ENCODE measurements at places on chromosomes 3 and 15.
A peak's percentile ranks its signal among the peaks of the same experiment; 100 is the strongest.

GRCh38 chr3:183909030-183909600 is 24.4 kb upstream of the PARL start:
- DNase-seq = no peak

DNA sequence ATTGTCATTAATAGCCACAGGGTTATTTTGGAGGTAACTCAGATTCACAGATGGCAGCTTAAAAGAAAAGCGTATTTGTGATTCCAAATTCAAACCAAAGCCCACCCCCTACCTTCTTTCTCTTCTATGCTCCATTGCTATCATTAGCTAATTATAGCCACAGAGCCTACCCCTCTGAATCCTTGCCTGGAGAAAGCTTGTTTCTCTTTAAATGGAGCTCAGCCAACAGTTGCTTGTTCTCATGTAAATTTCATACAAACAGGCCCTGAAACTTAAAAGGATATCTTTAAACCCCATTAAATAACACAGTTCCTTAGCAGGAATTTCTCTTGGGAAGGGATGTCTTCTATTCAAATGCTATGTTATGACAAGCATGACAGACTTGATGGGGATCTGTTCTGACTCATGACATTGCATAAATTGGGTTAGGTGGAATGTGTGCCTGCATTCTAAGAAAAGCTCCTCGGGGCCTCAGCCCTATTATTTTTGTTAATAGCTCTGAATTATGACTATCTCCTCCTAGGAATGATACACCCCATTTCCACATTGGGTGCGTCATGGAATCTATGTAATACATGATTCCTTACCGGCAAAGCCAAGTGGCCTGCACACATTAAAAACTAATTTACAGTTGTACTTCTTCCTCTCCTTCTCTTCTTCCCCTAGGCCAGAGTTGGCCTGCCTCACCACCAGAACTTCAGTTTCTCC is 265.8 kb downstream of the TAFA4 start:
- no peak for DNase-seq

GRCh38 chr3:42012383-42012934 is 50.6 kb upstream of the ULK4 start:
- no peak for DNase-seq

DNA sequence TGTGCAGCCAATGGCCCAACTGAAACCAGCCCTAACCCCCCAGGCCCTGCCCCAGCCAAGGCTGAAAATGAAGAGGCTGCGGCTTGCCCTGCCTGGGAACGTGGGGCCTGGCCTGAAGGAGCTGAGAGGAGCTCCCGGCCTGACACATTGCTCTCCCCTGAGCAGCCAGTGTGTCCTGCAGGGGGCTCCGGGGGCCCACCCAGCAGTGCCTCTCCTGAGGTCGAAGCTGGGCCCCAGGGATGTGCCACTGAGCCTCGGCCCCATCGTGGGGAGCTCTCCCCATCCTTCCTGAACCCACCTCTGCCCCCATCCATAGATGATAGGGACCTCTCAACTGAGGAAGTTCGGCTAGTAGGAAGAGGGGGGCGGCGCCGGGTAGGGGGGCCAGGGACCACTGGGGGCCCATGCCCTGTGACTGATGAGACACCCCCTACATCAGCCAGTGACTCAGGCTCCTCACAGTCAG is 11.2 kb downstream of the MAP1A start:
- no peak for DNase-seq

GRCh38 chr15:78923015-78923414 is 21.8 kb downstream of the CTSH start:
- DNase-seq = no peak

- no peak for DNase-seq
Measured at GRCh38 chr15:42037656-42038055, 16.8 kb upstream of the PLA2G4E start.

DNA sequence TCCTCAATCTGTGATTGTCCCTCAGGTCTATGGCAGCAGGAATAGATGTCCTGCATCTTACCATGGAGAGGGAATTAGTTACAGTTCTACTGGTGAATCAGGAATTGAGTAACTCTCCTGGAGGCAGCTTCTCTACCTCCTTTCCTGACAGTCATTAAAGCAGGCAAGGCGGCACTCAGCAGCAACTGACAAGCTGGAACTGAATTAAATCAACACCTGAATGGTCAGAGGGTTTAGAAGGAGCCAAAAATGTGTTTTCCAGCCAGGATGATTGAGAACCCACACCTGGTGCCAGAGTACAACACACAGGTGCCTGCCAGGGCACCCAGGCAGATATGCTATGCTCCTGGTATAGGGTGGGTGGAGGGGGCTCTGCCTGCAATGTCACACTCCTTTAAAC is 43.1 kb upstream of the TIPARP start:
- no peak for DNase-seq

GRCh38 chr15:59281699-59282098 is 75.1 kb downstream of the LDHAL6B start:
- DNase-seq = no peak

DNA sequence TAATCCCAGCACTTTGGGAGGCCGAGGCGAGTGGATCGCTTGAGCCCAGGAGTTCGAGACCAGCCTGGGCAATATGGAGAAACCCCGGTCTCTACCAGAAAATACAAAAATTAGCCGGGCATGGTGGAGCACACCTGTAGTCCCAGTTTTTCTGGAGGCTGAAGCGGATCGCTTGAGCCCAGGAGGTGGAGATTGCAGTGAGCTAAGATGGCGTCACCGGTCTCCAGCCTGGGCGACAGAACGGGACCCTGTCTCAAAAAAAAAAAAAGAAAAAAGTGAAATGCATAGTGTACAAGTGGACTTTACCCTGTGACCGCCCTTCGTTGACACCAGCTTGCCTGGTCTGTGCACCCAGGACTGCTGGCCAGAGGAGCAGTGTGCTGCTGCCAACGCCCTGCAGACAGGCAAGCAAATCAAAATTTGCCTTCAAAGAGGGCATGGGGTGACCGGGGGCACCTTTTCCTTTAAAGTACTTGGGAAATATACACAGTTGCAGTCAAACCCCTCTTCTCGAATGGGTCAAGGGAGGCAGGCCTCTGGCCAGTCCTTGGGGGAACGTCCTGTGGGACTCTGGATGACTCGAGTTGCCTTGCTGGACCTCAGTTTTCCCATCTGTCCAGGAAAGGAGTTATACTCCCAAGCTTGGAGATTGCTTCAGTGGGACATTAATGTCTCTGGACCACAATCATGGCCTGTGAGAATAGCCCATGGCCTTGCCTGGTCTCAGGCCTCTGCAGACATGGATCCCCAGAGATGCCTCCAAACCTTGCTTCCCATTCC is 1.0 kb downstream of the XYLB start:
- no peak for DNase-seq

DNA sequence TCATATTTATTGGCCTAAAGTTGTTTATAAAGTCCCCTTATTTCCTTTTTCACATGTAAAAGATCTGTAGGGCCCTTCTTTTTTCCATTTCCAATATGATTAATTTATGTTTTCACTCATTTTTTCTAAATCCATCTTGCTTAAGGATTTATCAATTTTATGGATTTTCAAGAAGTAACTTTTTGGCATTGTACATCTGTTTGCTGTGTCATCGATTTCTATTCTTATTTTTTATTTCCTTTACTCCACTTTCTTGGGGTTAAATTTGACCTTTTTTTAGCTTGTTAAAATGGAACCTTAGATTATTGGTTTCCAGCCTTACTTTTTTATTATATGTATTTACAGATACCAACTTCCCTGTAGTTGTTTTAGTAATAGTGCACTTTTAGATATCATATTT is 207.9 kb downstream of the LRTM1 start:
- no peak for DNase-seq

- DNase-seq = no peak
Measured at GRCh38 chr15:87461631-87462030, 794.9 kb downstream of the NTRK3 start.

- no peak for DNase-seq
Measured at GRCh38 chr3:55728461-55729100, 241.5 kb upstream of the WNT5A start.

GRCh38 chr3:124997303-124998246 is 58.2 kb downstream of the HEG1 start:
- no peak for DNase-seq

- no peak for DNase-seq
Measured at GRCh38 chr3:53144862-53145712, 14.9 kb upstream of the RFT1 start.

DNA sequence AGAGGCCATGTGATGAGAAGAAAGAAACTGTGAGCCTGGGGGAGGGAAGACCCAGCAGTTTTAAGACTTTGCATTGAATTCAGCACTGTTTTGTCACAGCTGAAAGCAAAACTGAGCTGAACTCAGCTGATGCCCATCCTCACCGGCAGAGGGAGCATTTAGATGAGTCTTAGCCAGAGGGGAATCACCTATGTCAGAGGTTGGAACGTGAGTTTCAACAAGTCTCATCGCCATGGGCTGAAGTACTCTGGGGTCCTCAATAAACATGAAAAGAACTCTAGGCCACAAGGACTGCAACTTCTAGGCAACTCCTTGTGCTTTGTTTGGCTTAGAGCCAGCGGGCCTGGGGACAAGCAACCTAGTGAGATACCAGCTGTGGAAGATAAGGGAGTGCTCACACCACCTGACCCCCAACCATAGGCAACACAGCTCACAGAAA is 324.5 kb downstream of the TBL1XR1 start:
- peak; percentile 53 for DNase-seq

GRCh38 chr15:98363416-98363815 is 284.9 kb upstream of the IGF1R start:
- no peak for DNase-seq

DNA sequence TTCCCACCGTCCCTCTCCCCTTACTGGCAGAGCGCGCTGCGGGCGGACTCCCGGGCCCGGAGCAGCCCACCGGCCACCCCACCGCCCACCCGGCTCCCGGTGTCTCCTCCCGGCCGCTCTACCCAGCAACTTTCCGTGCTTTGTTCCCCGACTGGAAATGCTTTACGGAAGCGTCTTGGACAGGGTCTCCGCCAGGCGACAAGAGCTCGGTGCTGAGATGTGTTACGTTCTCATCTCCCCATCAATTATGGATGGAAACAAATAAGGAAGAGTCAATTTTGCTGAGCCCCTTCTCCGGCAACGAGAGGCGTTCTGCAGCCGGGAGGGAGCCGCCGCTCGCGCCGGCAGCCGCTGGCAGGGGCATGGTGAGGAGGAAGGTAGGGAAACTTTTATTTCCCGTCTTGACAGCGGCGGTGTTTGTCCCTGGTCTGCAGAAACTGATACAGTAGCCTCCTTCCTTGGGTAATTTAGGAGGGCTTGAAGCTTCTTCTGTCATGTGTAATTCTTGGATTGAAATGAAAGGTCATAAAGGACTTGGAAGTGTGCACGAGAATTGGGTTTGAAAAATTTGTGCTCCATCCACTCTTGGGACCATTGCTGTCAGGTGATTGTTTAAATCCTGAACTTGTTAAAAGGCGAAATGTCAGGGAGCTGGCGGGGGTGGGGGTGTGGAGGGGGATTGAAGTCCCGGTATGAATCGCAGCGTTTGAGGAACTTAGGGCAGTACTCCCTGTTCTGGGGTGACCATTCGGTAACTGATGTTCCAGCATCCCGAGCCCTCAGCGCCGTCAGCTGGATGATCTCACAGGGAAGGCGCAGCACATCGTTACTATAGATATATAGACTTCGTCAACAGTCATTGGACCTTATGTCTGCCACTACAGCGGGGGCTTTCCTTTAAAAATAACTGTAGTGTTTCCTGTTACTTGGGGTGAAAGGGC is 1.5 kb downstream of the SEMA6D start:
- peak; percentile 37 for DNase-seq

DNA sequence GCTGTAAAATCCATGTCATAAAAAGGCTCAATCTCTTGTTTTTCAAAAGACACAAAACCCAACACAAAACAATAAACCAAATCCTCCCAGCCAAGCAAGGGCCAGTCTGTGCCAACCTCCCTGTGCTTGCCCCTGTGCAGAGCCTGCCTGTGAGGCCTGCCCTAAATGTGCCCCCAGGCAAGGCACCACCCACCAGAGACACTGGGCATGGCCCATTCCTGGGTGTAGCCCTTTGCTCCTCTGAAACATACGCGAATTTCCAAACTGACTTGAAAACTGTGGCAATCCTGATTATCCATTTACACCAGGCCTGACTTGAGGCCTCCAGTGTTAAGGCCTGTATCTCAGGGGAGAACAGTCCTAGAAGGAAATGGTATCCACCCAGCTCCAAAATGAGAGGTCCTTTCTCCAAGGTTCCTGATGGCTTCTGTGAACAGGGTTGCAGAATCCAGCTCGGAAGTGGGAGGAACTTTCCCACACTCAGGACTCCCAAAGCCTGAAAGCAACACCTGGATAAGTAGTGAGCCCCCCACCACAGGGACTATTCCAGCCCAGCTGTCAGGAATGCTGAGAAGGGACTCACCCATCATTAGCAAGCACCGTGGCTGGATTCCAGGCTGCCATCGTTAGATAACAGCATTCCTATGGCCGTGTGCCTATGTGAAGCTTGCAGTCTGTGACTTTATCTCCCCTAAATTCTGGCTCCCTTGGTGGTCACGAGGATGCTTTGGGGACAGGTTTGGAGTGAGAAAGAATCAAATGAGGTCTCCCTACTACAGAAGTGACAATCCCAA is 61.8 kb downstream of the CACNA2D2 start:
- no peak for DNase-seq

GRCh38 chr3:46127503-46127902 is 80.6 kb downstream of the CCR1 start:
- no peak for DNase-seq

GRCh38 chr3:129683201-129683600 is 76.7 kb upstream of the PLXND1 start:
- no peak for DNase-seq

All from WERI-Rb-1 (cell line).